ENCODE measurements at places on chromosomes 1 and 21.

DNA sequence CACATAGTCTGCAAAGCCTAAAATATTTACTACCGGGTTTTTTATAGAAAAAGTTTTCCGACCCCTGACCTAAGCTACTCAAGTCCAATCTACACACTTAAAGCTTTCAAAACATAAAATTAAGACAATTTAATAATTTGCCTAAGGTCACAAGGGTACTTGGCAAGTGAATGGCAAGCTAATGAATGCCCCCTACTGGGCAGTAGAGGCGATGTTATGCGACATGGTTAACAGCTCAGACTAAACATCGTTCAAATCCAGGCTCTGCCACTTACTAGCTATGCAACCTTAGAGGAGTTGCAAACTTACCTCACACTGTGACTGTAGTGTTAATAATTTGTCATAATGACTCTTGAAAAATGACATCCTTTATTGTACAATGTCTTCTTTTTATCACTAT lies 317.2 kb upstream of the NFIA start:
- peak; percentile 52 for DNase-seq

DNA sequence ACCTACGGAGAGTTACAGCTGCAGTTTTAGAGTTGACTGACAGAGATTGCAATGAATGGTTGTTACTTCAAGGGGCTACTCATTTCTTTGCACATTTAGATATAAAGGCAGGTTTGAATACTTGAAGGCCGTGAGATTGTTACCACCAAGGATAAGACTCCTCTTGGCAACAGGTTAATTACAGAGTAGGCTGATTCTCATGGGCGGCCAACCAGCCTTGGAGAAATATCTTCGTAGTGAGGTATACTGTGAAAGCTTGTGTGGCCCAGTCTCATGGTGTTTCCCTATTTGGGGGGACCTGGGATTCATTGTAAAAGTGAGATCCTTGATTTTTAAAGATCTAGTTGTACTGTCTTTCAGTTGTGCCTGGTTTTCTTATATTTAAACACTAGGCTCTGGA lies 103.2 kb upstream of the OLFM3 start:
- no peak for DNase-seq

GRCh38 chr1:35656148-35656862 lies 15.0 kb upstream of the PSMB2 start:
- DNase-seq = no peak

- DNase-seq = no peak
Measured at GRCh38 chr1:89451011-89451410, 73.6 kb upstream of the LRRC8B start.

- DNase-seq = no peak
Measured at GRCh38 chr1:208179263-208179816, 64.8 kb downstream of the PLXNA2 start.

- no peak for DNase-seq
Measured at GRCh38 chr1:4581807-4582206, 72.6 kb upstream of the AJAP1 start.

- no peak for DNase-seq
Measured at GRCh38 chr1:99456536-99456935, 189.4 kb upstream of the PALMD start.

- no peak for DNase-seq
Measured at GRCh38 chr1:59475737-59476136, 178.8 kb downstream of the FGGY start.

GRCh38 chr1:230308039-230308438 lies 118.1 kb downstream of the PGBD5 start:
- no peak for DNase-seq

- no peak for DNase-seq
Measured at GRCh38 chr1:46153732-46154131, 21.2 kb upstream of the TSPAN1 start.

DNA sequence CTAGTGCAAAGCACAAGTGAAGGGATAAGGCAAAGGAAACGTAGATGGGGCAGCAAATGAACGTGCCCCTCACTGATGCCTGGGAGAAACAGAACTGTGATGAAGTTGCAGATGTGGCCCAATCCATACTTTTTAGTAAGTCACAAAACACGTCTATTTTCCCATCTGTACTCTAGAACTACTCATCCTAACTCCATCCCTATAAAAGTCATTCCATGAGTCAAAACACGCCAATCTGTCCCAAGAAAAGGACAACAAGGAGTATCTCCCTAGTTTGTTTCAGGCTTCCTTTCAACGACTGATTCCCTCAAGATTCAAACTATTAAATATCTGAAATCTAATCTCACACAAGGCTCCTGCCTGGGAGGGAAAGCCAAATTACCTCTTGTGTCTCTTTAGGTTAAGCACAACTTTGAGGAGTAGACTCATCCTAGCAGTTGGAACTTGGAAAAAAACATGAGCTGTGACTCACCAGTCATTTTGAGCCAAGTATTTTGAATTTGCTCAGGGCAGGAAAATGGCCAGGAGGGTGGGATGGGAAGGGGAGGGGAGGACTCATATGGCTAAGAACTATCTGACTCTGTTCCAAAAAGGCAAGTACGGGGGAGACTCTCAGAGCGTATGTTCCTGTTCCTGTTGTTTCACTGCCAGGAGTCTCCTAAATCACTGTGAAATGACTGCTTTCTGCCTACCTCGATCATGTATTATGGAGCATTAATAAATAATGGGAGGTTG lies 214.5 kb upstream of the CAMK1G start:
- no peak for DNase-seq

DNA sequence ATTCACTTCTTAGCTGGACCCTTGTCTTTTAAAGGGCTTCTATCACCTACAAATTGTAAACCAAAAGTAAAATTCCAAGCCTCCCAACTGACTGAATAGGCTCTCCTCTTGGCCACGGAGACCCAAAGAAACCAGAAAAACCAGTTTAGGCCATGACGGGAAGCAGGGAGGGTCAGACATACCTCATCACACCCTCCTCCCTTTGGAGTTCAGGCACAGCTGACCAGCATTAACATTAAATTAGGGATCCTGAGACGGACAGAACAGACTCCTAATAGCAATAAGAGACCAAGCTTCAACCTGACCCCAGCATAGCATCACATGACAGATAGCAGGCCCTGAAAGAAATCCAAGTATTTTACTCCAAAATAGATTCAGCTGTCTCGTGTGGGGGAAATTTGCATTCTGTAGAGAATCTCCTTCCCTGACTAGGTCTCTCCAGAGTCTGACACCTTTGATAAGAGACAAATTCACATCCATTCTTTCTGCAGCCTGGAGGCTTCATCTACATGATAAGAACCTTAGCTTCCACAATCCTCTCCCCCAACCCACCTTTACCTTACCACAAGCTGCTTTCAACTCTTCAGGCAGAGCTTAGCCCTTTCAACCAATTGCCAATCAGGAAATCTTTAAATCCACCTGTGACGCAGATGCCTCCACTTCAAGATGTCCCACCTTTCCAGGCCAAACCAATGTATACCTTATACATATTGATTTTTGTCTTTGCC lies 177.1 kb upstream of the RAB4A start:
- no peak for DNase-seq

- no peak for DNase-seq
Measured at GRCh38 chr1:1285611-1286311, 5.5 kb downstream of the SCNN1D start.

DNA sequence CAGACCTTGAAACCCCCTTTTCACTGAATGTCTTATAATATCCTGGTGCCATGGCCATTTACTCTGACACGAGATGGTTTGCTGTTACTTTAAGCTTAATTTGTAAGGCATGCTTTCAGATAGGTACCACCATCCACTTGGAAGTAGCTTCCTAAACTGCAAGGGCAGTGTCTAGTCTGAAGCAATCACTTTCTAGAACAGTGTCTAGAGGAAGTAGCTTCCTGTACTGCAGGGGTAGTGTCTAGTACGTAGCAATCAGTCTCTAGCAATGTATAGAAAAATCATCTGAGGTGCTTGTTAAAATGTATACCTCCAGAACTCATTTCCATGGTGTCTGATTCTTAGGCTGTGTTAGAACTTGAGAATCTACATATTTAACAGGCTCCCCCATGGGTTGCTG lies 42.5 kb downstream of the ZBTB40 start:
- DNase-seq = no peak

GRCh38 chr1:82472489-82473131 lies 671.9 kb downstream of the ADGRL2 start:
- no peak for DNase-seq

All from CMK (cell line).